A673 (cell line): ENCODE measurements at places on chromosomes 7 and 10.

GRCh38 chr7:94067506-94067905 lies 63.4 kb upstream of the BET1 start:
- no peak for DNase-seq

DNA sequence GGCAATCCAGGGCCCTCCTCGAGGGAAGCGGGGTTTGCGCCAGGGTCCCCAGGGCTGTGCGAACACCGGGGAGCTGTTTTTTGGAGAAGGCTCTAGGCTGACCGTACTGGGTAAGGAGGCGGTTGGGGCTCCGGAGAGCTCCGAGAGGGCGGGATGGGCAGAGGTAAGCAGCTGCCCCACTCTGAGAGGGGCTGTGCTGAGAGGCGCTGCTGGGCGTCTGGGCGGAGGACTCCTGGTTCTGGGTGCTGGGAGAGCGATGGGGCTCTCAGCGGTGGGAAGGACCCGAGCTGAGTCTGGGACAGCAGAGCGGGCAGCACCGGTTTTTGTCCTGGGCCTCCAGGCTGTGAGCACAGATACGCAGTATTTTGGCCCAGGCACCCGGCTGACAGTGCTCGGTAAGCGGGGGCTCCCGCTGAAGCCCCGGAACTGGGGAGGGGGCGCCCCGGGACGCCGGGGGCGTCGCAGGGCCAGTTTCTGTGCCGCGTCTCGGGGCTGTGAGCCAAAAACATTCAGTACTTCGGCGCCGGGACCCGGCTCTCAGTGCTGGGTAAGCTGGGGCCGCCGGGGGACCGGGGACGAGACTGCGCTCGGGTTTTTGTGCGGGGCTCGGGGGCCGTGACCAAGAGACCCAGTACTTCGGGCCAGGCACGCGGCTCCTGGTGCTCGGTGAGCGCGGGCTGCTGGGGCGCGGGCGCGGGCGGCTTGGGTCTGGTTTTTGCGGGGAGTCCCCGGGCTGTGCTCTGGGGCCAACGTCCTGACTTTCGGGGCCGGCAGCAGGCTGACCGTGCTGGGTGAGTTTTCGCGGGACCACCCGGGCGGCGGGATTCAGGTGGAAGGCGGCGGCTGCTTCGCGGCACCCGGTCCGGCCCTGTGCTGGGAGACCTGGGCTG lies 26.0 kb downstream of the PRSS2 start:
- DNase-seq: no peak

DNA sequence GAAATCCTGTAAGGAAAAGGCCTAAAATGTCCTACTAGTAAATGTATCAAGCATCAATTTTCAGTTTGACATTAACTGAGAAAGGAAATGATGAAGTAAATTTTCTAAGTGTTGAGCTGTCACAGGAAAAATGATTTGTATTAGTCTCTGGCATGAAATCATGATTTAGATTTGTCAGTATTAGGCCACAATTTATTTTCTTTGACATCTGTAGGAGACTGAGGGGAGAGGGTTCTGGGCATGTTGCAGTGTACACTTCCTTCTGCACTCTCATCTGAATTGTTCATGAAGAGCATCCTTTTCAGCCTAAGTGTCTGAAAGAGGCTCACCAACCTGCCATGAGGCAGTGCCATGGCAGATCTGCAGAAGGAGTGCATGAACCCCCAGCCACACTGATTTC lies 15.9 kb downstream of the ADRB1 start:
- DNase-seq: no peak

DNA sequence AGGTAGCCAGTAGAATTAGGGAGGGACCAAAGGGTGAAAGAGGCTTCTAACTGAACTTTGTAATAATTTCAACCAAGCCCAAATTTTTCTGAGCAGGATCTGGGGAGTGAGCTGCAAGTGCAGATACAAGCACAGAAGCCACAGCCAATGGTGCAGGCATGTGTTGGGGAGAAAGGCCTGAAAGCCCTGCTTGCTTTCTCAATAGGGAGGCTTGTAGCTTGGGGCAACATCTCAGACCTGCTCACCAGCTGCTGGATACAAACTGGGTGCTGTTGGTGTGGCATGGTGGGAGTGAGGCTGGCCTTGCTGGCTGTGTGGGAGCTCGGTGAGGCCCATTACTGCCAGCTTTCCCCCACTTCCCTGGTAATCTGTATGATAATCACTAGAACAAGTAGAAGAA lies 688.5 kb upstream of the SEMA3D start:
- no peak for DNase-seq

DNA sequence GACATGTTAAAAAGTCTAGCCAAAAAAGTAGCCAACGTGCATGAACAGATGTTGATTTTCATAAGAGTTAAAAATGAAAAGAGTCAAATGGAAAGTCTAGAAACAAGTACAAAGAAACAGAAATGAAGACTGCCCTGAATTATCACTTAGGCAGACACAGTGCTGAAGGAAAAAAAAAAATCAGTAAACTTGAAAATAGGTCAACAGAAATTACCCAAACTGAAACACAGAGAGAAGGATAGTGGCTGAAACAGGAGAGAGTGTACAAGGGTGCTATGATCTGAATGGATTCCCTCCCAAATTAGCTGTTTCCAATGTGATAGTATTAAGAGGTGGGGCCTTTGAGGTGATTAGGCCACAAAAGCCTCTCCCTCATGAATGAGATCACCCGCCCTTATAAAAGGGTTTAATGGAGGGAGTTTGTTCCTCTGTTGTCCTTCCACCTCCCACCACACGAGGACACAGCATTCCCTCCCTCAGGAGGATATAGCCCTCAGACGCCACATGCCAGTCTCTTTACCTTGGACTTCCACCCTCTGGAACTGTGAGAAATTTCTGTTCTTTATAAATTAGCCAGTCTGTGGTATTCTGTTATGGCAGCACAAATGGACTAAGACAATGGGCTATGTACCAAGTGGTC lies 249.7 kb downstream of the AHR start:
- peak; percentile 10 for DNase-seq

- no peak for DNase-seq
These were observed 94.9 kb downstream of the GAD2 start for GRCh38 chr10:26311383-26311940.

DNA sequence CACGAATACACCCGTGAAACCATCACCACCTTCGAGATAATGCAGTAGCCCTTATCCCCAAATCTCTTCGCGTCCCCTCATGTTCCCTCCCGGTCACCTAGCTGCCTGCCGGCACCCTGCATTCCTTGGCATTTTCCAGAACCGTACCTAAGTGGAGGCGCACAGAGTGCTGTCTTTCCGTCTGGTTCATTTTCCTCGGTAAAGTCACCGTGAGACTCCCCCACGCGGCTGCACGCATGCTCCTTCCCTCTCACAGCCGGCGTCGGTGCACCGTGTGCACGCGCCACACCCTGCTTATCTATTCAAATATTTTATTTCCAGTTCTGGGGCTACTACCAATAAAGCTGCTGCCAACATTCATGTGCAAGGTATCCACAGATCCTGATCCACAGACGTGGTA lies 65.5 kb upstream of the NKX6-2 start:
- no peak for DNase-seq

DNA sequence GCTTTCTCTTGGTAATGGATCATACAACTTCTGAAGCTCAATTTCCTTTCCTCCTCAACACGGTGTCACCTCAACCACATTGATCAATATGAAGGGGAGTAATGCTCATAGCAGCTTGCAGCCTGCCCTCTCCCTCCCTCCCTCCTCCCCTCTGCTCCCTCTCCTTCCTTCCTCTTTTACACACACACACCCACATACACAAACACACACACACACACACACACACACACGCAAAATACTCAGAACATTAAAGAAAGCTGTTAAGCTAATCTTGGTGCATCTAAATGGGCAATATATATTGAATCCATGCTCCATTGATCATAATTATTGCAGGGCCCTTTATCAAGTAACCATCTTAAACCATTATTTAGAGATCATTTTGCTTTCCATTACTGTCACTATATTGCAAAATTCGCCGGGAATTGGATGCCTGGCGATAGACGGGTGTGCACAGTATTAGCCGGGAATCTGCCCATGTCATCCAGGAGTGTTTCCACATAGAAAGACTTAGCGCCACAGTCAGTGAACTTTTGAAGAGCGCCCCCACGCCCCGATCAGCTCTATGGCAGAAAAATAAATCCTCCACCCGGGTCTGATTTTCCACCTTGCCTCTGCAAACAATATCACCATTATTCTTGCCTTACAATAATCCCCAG lies 122.0 kb downstream of the PRLHR start:
- DNase-seq: no peak

DNA sequence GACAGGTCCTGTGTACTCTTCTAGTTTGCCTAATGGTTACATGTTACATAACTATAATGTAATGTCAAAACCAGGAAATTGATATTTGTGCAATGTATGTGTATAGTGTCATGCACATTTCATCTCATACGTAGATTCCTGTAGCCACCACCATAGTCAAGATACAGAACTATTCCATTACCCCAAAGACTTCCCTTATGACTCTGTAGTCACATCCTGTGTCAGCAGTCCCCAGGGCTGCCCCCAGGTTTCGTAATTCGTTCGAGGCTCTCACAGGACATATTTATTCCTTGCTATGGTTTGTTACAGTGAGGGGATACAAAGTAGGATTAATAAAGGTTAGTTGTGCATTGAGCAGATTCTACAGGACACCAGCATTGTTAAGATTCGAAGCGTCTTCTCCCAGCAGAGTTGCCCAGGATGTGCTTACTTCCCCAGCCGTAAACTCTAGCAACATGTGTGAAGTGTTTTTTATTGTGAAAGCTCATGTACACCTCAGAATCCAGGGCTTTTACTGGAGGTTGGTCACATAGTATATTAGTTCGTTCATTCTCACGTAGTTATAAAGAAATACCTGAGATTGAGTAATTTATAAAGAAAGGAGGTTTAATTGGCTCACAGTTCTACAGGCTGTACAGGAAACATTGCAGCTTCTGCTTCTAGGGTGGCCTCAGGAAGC lies 18.6 kb downstream of the RABGEF1 start:
- DNase-seq: no peak

DNA sequence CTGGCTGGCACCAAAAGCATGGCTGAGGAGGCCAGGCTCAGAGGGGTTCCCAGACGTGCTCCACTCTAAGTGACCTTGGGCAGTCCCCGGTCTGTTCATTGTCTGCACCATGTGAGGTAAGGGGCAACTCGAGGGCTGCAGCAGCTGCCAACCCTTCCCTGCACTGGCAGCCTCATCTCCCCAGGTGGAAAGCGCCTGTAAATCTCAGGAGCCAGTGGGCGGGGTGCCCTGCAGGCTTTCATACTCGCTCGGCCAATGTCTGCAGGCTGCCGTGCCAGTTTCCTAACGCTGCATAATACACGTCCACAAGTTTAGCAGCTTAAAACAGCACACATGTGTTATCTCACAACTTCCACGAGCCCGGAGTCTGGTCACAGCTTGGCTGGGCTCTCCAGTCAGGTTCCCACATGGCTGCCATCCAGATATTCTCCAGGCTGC lies 12.6 kb upstream of the GDF10 start:
- DNase-seq: no peak

GRCh38 chr10:22999942-23000341 lies 72.1 kb downstream of the ARMC3 start:
- no peak for DNase-seq

- peak; percentile 25 for DNase-seq
These were observed 108.4 kb upstream of the ZMIZ1 start for GRCh38 chr10:78960316-78960800.

DNA sequence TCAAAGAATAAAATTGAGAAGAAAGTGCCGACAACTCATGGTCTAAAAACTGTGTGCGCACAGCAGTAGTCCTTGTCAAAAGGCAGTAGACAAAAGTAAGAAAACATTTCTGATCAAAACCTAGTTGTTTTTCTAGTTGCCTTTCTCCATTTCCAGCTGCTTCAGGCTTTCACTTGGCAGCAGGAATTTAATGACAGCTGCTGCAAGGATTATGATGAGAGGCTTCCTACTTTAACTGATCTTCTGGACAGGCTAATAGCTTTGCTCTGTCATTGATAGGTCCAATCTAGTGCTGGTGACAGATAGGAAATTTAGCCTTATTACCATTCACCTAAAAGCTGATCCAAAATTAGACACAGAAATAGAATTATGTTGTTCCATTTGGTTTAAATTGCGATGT lies 110.7 kb upstream of the SEMA3C start:
- DNase-seq: peak; percentile 15

DNA sequence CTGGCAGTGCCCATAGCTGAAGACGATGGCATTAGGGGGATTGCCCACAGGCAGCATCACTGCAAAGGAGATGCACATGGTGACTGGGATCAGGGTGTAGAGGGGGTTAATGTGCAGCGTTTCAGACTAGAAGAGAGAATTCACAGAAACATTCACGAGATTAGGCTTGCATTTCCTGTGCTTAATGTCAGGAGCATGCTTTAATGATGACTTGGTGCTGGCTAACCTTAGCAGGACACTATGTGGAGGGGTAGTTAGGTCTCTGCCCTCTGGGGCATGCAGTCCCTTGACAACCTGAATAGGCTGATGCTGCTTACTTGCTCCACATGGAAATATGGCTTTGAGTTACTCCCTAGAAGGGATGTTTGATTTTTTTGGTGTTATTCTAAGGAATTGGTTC lies 21.8 kb downstream of the STMP1 start:
- no peak for DNase-seq

DNA sequence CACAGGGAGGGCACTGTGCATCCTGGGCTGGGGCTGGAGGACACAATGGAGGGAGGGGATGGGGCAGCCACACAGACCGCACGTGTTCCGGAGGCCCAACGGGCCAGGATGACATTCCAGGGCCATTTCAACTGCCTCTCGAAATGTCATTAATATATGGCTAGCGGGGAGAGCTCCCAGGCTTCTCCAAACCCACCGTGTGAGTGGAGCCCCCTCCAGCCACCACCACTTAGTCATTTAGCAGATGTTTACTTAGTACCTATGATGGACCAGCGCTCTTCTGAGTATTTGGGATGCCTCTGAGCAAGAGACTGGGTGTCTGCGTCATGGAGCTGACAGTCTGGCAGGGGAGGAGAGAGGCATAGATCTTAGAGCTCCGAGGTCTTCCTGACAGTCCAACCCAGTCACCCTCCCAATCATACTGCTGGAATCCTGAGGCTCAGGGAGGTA lies 107.3 kb downstream of the ZMIZ1 start:
- no peak for DNase-seq

DNA sequence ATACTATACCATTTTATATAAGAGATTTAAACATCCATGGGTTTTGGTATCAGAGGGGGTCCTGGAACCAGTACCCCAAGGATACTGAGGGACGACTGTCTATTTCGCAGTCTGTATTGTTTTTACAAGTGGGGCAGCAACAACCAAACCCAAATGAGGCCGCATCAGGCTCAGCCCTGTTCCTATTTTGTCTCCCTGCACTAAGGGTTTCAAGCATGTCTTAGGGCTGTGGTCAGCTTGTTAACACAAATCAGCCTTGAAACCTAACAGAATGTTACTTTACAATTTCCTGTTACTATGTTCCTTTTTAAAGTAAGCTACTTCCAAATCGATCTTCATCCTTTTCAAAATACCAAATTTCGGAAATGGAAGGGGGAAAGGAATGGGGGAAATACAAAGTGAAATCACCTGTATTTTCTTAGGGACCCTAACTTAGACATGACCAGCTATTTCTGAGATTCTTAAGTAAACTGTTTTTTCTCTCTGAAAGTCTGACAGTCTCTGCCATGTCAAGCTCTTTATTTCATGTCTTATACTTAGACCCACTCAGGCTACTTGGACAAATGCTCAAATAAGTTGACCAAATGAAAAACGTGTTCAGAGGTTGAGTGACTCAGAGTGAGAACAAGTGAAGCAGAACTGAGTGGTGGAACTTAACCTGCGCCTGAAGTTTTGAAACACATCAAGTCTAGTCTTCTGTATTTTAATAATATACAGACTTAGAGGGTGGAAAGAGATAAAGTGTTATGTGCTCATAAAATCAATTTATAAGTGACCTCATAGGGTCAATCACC lies 75.8 kb downstream of the C1GALT1 start:
- no peak for DNase-seq
